ENCODE measurements at places on chromosomes 6 and 20.

DNA sequence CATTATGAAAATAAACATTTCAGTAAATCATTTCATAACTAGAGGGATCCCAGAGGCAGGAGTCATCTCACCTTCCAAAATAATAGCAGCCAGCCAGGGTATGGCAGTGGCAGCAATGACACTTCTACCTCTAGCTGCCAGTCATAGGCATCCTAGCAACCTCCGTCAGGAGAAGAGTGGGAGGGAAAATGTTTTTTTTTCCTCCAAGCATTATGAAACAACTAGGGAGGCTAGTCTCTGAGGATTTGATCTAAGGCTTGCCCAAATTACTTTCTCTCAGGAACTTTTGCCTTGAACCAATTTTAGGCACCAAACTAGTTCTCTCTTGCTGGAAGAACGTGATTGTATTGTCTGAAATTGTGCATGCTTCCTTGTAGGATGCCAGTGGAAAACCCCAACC, 208.7 kb upstream of the PREP start:
- no peak for DNase-seq

DNA sequence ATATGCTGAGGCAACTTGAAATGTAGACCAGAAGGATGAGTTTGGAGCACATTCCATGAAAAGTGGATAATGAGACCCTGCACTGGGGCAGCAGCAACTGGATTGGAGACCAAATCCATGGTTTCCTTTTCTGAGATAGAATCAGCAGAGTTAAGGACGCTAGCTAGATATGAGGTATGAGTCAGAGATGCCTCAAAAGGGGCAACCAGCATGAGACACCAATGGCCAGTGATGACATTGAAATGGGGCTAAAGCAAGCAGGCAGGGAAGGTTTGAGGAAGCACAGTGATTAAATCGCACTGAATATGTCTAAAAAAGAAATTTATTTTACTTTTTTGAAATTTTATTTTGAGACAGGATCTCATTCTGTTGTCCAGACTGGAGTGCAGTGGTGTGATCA, 802.4 kb downstream of the TFAP2A start:
- no peak for DNase-seq

- no peak for DNase-seq
Measured at GRCh38 chr6:134529921-134530320, 212.0 kb upstream of the SGK1 start.

- DNase-seq, result no peak
Measured at GRCh38 chr6:109103942-109104341, 8.6 kb downstream of the CEP57L1 start.

DNA sequence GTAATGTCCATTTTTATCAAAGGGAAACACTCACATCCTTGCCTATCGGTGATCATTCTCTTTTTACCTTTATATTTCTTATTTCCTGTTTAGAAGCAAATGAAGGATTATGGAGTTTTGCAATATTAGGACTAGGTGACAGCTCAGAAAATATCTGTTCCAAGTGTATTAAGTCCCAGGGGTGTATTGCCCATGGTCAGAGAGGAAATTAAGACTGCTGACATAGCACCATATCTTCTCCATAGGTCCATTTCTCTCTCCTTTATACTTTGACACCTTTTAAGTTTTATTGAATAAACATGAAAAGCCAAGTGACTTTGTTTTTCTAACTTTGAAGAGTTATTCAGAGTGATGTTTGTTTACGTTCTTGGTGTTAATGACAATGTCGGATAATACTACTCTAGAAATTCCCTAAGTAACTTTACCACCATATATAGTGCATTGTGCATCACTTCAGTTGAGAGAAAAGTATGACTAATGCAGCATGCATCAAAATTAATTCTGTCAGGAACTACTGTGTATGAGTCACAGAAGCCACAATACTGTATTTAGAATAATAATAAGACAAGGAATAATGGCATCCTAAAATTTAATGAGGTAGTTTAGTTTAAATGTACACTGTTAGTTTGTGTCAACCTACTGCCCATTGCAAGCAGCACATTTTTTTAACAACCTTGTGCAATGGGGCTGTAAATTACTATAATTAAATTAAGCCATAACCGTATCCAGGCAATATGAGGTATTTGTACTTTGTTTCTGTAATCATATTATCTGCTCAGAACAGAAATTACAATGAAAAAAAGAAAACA, 474.4 kb upstream of the RNF217 start:
- no peak for DNase-seq

DNA sequence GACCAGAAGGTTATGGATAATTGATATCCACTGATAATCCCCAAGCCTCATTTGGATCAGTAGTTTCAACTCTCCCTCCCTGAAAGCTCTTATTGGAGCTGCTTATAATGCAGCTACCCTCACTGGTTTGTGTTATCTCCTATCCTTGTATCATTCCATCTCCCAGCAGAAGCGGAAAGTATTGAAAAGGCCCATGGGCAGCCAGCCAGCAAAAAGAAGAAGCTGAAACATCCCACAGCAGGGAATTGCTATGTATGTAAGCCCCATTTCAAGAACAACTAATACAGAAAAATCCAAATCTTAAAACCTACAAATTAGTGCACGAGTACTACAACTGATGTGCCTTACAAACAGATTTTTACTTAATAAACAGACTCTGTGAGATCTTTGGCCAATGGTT, 269.0 kb upstream of the ECI2 start:
- DNase-seq, result no peak

DNA sequence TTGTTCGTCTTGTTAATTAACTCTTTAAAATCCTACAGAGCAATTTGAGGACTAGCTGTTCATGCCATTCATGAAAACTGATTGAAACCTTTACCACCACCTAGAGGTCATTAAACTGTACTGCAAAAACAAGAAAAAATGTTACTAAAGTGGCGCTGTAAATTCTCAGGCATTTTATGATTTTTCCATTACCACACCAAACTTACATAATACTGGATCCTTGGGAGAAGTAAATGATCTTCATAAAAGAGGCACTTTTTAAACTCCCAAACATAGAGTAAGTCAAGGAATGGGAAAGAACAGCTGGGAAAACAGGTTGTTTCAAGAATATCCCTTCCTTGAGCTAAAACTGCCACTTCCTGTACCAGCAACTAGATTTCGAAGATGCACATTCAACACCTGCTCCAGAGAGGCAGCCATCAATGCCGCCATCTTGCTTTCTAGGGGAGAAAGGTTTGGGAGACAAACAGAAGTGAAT, 54.3 kb downstream of the MYLIP start:
- no peak for DNase-seq

DNA sequence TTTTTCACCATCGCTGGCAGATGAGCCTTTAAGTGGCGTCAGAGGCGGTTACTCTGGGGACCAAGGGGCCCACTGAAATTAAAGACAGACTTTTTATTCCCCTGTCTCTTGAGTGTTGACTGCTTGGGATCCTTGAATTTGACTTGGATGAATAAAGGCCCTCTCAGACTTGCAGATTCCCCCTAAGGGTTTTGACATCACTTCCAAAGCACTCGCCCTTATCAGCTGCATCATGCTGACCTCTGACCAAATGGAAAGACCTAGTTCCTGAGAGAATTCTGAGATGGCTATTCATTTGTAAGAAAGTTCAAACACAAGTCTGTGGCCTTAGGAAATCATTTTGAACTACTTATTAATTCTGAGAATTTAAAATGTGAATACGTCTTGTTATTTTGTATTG, 13.5 kb upstream of the MOXD1 start:
- no peak for DNase-seq

DNA sequence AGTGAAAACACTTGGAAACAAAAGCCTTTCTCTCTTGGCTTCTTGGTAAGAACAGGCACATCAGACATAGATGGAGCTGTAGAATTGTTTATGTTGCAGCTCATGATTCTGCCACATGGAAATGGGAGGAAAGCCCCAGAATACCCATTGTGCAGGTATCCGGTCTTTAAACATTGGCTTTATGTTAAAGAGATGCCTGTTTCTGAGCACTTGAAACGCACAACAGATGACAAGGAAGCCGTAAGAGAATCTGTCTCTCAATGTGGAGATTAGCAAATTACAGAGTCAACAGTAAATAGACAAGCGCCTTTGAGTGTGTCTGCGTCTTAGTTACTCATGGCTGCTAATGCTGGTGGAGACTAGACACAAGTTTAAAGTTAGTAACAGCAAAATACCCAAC, 10.5 kb downstream of the TNFAIP3 start:
- no peak for DNase-seq

GRCh38 chr6:15887491-15888461, 224.9 kb upstream of the DTNBP1 start:
- DNase-seq, result no peak

GRCh38 chr6:125923366-125923877, 33.1 kb upstream of the HINT3 start:
- no peak for DNase-seq

DNA sequence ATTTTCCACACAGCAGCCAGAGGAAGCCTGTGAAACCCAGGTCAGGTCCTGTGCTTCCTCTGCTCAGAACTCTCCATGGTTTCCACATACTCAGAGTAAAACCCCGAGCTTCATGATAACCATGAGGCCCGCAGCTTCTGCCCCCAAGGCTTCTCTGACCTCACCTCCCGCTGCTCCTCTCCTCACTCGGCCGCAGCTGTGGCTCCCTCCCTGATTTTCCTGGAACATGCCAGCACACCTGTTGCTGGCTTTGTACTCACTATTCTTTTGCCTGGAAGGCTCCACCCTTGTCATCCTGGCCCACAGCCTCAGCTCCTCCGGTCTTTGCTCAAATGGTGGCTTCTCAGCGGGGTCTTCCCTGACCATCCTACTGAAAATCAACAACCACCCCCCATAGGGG, 341.7 kb downstream of the PREX1 start:
- DNase-seq, result no peak

DNA sequence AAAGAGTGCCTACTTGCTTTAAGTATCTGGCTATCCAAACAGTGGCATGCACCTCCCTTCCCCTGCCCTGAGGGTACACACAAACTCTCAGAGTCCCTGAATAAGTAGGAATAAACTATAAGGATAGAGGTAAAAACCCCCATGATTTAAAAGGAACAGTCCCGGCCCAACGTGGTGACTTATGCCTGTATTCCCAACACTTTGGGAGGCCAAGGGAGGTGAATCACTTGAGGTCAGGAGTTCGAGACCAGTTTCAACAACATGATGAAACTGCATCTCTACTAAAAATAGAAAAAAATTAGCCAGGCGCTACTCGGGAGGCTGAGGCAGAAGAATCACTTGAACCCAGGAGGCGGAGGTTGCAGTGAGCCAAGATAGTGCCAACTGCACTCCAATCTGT, 22.2 kb downstream of the SAMHD1 start:
- DNase-seq, result no peak

DNA sequence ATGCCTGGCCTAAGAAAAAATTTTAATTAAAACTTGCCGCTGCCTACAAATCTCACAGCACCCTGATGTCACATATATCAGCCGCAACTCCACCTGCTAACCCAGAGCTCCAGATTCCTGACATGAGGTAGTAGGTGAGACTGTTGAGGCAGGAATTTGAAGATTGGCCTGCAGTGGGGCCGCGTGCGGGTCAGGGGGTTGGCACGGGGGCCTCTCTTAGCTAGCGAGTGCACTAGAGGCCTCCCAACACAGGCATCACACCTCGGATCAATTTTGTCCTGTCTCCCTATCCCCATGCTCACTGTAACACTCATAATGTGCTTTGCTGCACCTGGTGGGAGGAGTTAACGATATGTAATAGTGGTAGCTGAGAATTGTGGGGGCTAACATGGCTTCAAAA, 349.8 kb downstream of the CDC5L start:
- DNase-seq, result no peak

GRCh38 chr6:132733283-132733682, 19.4 kb upstream of the VNN1 start:
- DNase-seq, result no peak

GRCh38 chr6:170288852-170289179, 2.1 kb downstream of the DLL1 start:
- DNase-seq, result no peak

GRCh38 chr20:48702455-48702913, 125.3 kb downstream of the PREX1 start:
- no peak for DNase-seq

All from activated CD8-positive, alpha-beta memory T cell treated with anti-CD3 and anti-CD28 coated beads for 24 hours (primary cell).